ENCODE measurements at places on chromosomes 6 and 20. TPM values are rescaled to one million over a fixed set of nuclear protein-coding genes. Genes with fewer than 3 reads are reported as not detected.
A peak's percentile ranks its signal among the peaks of the same experiment; 100 is the strongest.

NR2E1 gene
- total RNA-seq = 0.25 TPM

DPPA5 gene
- not detected for total RNA-seq

HRH3 gene
- 1.7 TPM for total RNA-seq

KIAA0408 gene
- 9.7 TPM for total RNA-seq

CLIC5 gene
- total RNA-seq = not detected

DNA sequence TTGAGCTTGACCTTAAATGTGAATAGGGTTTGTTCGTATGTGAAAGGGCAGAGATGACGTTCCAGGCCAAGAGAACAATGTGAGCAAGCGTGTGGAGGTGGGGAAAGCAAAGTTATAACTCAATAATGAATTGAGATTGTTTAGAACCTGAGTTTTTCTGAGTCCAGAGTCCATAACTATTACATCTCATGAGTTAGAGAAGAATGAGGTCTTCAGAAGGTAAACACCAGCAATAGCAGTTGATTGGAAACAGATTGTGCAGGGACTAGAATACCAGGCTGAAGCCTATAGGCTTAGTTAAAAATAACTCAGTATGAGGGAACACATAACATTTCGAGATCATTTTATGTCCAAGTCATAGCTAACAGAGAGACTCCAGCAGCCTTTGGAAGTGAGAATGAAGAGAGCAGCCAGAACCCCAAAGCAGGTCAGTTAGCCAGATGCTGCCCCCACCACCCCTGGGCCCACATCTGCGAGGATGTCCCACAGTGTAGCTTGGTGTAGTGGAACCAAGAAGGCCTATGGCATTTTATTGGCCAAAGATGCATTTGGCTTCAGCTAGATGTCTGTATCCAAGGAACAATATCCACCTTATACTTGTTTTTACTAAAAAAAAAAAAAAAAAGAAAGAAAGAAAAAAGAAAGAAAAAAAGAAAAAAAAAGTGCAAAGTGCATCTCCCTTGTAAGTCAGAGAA lies 121.7 kb downstream of the TNFRSF21 start:
- H3K36me3 ChIP-seq = no peaks in the 10 kb centered on the region
- no peaks in the 10 kb centered on the region for H3K27me3 ChIP-seq
- no peak for DNase-seq
- no peak overlapping the region for H3K4me3 ChIP-seq

- H3K27ac ChIP-seq = no peak overlapping the region
- no peak for DNase-seq
- H3K4me1 ChIP-seq = peaks cover 16% of the 10 kb centered on the region
- H3K27me3 ChIP-seq = no peaks in the 10 kb centered on the region
- no peak overlapping the region for H3K4me3 ChIP-seq
Observed at GRCh38 chr6:89467437-89467836, 34.5 kb downstream of the ANKRD6 start.

DNA sequence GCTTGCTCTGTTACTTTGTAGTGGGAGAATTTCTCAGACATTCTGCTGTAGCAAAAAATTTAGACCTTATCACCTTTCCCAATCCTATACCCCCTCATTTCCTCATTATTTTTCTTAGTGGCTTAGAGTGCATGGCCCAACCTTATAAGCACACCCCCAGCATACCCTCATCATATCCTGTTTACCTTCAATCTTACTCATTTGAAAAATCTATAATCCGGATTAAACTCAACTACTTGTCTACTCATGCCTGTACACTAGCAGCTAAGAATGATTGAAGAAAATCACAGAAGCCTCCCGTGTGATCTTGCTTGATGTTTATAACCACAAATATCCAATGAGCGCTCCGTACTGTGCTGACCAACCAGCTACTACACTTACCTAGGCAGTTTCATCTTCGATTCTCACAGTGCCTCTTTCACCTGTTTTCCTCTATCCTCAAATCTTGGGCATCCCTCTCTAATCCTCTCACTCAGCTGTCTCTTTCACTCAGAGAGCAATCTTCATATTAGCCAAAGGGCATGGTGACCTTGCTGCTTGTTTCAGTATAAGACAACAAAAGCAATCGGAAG lies 36.6 kb downstream of the AIG1 start:
- no peak overlapping the region for H3K27ac ChIP-seq
- no peak overlapping the region for H3K4me3 ChIP-seq
- H3K27me3 ChIP-seq = no peaks in the 10 kb centered on the region
- H3K4me1 ChIP-seq = no peaks in the 10 kb centered on the region

DNA sequence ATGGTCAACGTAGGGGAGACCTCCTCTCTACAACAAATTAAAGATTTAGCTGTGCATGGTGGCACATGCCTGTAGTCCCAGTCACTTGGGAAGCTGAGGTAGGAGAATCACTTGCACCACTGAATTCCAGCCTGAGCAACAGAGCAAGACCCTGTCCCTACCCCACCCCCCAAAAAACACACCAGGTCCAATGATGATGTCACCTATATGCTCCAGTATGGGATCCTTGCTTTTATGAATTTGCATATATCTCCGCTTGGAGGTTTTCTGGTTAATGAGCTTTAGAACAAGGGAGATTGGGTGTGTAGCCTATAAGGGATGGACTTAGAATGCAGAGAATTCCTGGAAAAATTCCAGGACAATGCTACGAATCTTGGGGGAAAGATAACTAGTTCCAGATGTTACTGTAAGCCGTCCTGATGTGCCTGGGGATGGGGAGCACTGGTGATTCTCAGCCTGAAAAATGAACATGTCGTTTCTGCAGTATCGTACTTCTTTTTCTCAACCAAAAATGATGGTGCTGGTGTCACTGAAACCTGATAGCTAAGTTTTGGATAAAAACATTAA lies 61.1 kb downstream of the ZBTB2 start:
- no peaks in the 10 kb centered on the region for H3K36me3 ChIP-seq
- H3K4me3 ChIP-seq = no peak overlapping the region
- H3K4me1 ChIP-seq = peaks cover 4% of the 10 kb centered on the region
- no peak overlapping the region for H3K27ac ChIP-seq
- no peaks in the 10 kb centered on the region for H3K27me3 ChIP-seq

DNA sequence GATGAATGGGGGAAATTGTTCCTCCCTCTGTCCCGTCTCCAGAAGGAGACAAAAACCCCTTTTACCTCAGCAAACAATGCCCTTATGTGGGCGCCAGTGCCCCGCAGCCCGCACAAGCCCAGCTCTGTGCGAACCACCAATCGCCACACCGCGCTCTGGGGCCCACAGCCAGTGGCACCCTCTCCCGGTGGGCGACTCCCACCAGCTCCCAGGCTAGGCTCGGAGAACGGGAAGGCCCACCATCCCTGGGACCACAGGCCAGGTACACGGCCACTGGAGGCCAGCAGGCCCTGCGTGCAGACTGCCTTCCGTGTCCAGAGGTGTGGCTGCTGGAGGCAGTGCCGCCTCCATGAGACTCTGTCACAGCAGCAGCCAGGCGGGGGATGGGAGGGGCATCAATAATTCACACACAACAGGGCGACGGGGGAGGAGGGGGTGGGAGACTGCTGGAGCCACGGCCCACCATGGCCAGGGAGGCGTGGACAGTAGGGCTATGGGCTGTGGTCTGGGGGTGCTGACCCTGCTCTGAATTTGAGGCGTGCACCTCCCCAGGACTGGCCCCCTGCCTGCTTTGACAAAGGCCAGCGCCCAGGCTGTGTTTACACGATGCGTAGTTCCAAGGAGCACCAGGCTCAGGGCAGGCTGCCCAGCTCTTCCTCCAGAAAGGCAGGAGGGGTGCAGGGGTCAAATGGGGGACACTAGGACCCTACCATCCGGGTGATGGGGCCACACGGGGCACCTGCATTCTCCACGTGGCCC lies 105.7 kb downstream of the ASXL1 start:
- peaks cover 16% of the 10 kb centered on the region for H3K4me1 ChIP-seq
- peak overlapping the region; percentile 31 for H3K27ac ChIP-seq
- H3K4me3 ChIP-seq = no peak overlapping the region

DNA sequence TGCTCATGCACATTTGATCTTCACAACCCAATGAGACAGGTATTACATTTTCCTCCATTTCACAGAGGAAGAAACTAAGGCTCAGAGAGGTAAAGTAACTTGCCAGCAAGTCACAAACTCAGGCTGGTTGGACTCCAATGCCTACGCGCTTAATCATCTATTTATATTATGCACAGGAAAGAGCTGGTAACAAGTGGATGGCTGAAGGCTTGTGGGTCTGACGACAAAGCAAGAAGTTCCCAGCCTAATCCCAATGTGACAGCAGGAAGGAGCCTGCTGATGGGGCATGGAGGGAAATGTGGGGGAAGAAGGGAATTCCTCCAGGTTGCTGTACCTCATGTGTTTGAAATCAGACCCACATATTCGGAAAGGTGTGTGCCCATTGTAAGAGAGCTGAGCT lies 3.9 kb downstream of the CDH22 start:
- no peak overlapping the region for H3K27ac ChIP-seq
- no peak overlapping the region for H3K4me3 ChIP-seq
- DNase-seq = no peak
- peaks cover 65% of the 10 kb centered on the region for H3K27me3 ChIP-seq
- H3K36me3 ChIP-seq = no peaks in the 10 kb centered on the region
